ENCODE measurements at places on chromosomes 2 and 18. TPM values are rescaled to one million over a fixed set of nuclear protein-coding genes. Genes with fewer than 3 reads are reported as not detected.

Gene CYP27C1
- not detected for total RNA-seq

Gene ZNF385B
- not detected for total RNA-seq

Gene LRATD1
- not detected for total RNA-seq

Gene GNAL
- total RNA-seq, result 0.14 TPM

Gene FAM237A
- total RNA-seq, result not detected

Gene LAMA3
- 0.05 TPM for total RNA-seq

Gene CCT7
- total RNA-seq, result 584 TPM

Gene LHCGR
- not detected for total RNA-seq

Gene THADA
- total RNA-seq, result 48.3 TPM

Gene OTOS
- total RNA-seq, result not detected

Gene ZNF521
- not detected for total RNA-seq

GRCh38 chr2:27042159-27042661 lies 9.3 kb upstream of the AGBL5 start:
- no peak for DNase-seq

GRCh38 chr2:61426267-61426897 lies 44.5 kb downstream of the USP34 start:
- DNase-seq, result peak; percentile 57

GRCh38 chr2:63665846-63666475 lies 77.2 kb downstream of the MDH1 start:
- DNase-seq, result no peak

DNA sequence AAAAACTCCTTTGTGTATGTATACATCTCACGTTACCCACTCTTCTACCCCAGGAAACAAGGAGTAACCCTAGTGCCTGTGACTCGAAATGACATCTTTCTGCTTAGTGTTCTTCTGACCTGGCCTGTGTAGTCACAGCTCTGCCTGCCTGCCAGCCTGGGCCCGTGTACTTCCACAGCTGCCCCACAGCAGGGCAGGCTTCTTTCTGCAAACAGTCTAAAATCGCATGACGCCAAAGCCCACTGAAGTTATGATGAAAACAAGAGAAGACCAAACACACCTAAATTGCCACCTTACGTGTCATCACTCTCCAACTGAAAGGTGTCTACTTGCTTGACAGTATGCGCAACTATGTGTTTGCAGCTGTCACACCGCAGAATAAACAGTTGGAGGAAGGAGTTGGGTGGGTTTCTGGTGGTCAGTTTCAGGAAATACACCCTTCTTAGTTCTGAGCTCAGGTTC lies 1.5 kb downstream of the GAREM1 start:
- no peak for DNase-seq

- DNase-seq, result no peak
These were observed 65.3 kb downstream of the CCDC93 start for GRCh38 chr2:117948615-117949014.

- DNase-seq, result peak; percentile 54
These were observed 50.3 kb upstream of the TLK1 start for GRCh38 chr2:171210864-171211431.

DNA sequence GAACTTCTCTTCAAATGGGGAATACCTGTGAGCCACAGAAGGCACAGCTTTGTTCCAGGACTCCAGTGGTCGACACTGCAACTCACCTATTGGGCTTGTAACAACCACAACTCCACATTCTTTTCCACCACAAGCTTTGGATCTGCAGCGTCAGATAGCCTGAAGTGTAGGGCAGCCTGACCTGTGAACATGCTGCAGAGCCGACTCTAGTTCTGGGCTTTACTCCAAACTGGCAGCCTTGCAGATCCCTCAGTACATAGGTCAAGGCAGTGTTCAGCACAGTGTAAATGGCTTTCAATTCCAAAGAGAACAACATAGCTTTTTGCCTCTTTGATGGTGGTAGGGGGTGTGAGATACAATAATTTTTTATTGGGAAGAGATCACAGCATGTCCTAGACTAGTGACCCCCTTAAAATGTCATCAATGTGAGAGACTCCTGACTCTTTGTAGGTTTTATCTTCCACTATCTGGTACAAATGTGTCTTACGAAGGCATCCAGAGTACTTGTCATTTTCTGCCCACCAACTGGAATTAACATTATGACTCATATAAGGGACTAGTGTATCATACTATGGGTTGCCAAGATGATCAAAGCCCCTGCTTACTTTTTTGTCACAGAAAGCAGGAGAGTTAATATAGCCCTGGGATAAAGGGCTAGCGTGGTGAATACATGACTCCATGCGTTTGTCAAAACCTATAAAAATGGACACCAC lies 149.8 kb downstream of the COPS8 start:
- DNase-seq, result no peak

DNA sequence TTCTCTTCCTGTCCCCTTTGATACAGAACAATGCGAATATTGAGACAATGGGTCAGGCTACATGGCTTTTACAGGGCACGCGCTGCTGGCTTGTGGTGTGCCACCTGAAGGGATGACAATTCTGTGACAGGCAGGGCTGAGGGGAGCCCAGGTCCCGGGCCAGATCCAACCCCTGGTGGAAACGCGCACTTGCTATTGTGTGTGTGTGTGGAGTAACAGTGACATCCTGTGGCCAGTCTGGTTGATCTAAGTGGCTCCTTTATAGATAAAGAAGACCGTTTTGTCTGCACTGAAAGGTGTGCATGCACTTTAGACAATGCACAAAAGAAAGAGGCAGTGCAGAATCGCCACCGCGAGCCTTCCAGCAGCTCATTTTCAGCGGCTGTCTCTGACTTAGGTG lies 273.6 kb downstream of the HRH4 start:
- DNase-seq, result no peak

- DNase-seq, result no peak
These were observed 5.8 kb upstream of the GATA6 start for GRCh38 chr18:22163416-22164161.

- no peak for DNase-seq
These were observed 91.8 kb upstream of the KLF7 start for GRCh38 chr2:207257251-207258250.

GRCh38 chr2:66523377-66523969 lies 88.5 kb downstream of the MEIS1 start:
- DNase-seq, result no peak

- peak; percentile 30 for DNase-seq
These were observed 742.6 kb upstream of the HS6ST1 start for GRCh38 chr2:129061069-129061768.

DNA sequence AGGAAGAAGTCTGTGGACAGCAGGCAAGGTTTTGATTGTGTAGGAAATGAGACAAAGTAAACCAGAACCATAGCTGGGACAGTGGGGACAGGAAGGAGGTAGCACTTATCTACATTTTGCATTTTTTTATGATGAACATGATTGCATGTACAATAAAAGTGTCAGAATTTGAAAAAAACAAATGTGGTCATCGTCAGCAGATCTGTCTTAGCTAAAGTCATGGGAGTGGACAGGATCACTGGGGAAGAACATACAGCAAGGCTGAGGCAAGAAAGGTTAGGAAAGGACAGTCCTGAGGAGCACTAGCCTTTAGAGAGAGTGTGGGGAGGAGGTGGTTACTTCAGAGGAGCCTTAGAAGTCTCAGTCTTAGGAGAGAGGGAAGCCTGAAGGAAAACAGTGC lies 35.1 kb upstream of the SLC14A2 start:
- no peak for DNase-seq

GRCh38 chr18:41642756-41643155 lies 312.3 kb upstream of the PIK3C3 start:
- DNase-seq, result no peak

DNA sequence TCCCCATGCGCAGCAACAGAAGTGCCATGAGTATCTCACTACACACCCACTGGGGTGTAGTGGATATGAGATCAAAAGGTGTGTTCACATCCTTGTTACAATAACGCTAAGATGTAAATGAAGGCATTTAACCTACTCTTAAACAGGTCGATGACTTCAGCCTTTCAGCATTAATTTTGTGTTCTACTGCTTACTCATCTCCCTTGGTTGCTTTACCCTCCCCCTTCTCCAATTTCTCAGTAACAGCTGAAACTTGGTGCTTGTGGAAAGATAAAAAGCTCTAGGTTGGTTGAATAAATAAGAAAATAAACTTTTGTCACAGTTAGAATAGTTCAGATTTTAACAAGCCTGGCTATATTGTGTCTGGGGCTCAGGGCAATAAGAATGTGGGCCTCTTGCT lies 147.5 kb upstream of the SESTD1 start:
- DNase-seq, result no peak

DNA sequence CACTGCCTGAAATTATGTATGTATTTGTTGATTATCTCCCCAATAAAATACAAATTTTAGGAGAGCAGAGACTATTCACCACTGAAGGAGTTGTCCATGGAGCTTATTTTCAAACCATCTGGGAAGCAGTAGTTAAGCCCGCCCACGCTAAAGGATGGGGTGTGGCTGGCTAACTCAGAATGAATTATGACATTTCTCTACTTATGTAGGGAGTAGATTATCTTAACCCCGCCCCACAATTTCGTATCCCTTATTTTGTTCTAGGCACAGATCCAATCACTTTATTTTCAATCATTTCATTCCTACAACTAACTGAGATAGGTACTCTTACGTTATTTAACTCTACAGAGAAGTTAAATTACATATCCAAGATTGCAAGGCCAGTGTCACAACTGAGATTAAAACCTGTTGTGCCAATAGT lies 1.4 kb upstream of the LAPTM4A start:
- DNase-seq, result no peak

- no peak for DNase-seq
These were observed 40.6 kb upstream of the FOSL2 start for GRCh38 chr2:28352104-28352503.

DNA sequence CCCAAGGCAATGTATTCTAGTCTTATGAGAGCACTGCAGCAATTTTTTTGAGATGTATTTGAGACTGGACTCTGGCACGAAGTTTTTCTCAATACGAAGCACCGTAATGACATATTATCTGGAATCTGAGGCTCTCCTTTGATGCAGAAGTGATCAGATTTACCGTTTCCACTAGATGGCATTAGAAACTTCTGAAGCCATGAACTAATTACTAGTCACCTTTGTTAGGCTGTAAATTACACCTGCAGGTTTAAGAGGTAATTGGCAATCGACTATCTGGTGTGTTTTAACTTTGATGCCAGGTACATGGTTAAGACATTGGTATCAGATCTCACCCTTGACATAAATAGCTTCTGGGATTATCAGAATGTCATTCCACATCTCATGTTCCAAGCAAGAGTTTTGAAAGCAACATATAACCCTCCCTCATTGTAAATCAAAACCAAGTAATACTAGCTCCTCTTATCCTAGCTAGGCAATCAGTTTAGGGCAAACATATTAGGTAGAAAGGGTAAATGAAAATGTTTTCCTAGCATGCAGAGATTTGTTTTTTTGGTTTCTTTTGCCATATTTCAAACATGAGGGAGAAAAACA lies 254.6 kb upstream of the SPRED2 start:
- DNase-seq, result no peak

- no peak for DNase-seq
These were observed 170.2 kb upstream of the HDAC4 start for GRCh38 chr2:239570971-239571520.

DNA sequence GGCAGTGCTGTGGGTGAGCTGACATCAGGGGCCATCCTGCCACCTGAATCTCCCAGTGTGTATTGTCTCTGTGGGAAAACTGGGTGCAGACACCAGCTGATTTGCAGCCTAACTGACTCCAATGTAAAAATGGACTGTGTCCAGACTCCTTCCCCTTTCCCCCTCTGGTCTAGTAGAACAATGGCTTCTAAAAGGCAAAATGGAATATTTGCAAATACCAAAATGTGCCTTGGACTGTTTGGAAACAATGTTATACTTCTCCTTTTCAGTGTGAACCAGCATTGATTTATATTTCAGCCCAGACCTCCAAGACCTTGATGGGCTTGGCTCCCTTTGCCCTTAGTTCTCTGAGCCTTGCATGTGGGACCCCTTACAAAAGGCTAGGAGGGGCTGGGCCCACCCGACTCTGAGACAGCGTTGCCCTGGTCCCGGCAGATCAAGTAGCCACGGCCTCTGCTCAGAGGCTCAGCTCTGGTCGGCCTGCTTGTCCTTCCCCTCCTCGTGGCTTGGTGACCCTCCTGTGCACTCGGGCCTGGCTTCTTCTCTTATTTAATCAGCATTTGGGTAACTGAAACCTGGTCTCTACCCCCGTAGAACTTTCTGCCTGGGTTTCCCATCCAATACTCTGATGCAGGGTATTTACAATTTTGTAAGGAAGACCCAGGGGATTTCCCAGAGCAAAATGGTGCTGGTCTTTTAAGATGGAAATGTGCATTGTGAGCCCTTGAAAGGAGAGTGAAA lies 18.0 kb upstream of the ACKR3 start:
- DNase-seq, result no peak

DNA sequence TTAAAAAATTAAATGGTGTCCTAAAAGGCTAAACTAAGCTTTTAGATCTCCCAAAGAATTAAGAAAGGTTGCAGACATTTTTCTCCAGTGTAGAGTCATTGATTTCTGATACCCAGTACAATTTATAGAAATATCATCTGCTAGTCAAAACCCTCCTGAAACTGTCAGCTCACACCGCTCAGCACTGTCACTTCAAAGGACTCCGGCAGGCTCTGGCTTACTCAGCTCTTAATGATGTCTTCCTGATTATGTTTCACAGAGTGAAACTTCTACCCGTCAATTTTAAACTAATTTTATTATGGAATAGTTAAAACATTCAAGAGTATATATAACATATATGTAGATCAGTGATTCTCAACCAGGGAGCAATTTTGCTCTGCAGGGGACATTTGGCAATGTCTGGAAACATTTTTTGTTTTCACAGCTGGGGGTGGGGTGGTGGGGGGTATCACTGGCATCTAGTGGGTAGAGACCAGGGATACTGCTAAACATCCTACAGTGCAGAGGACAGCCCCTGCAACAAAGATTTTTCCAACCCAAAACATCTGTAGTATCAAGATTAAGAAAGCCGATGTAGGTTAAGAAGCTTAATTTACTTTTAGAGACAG lies 31.6 kb downstream of the CDK15 start:
- DNase-seq, result no peak

- no peak for DNase-seq
These were observed 249.5 kb upstream of the KLHL14 start for GRCh38 chr18:33022370-33022769.

- DNase-seq, result no peak
These were observed 288.1 kb upstream of the FIGN start for GRCh38 chr2:164023896-164024295.

Measured in activated T-helper 2 cell treated with anti-CD3 and anti-CD28 coated beads, Interferon-gamma antibody, Interleukin-2, Interleukin-4, amounts not matched to agents 10 μg/mL and 5 μg/mL and 100 μg/mL, durations not matched to agents 14 hours and 24 hours and 36 hours (primary cell).